Iris pigment epithelial cell (primary cell): ENCODE measurements at places on chromosomes 13 and 19.

DNA sequence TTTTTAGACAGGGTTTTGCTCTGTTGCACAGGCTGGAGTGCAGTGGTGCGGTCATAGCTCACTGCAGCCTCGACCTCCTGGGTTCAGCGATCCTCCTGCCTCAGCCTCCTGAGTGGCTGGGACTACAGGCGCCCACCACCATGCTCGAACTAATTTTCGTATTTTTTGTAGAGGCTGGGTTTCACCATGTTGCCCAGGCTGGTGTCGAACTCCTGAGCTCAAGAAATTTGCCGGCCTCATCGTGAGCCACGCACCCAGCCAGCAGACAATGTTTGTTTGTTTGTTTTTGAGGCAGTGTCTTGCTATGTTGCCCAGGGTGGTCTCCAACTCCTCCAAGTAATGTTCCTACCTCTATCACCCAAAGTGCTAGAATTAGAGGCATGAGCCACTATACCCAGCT is 879 bp upstream of the COX7A1 start:
- no peak for DNase-seq

GRCh38 chr19:35745328-35746086 is at the start of the genes PSENEN and U2AF1L4:
TSS of gene PSENEN (plus strand) at chr19:35745651. CDS start at chr19:35745931, 280 bp downstream.
TSS of gene U2AF1L4 (minus strand) at chr19:35745418. CDS start at chr19:35745391, 27 bp downstream.
- peak; percentile 99 for DNase-seq

GRCh38 chr19:41324231-41324702 is 14.3 kb downstream of the CCDC97 start:
- DNase-seq: peak; percentile 26

GRCh38 chr13:35881360-35881759 is 249.8 kb downstream of the DCLK1 start:
- no peak for DNase-seq

GRCh38 chr19:19500975-19501644 is 14.2 kb downstream of the TSSK6 start:
- no peak for DNase-seq

DNA sequence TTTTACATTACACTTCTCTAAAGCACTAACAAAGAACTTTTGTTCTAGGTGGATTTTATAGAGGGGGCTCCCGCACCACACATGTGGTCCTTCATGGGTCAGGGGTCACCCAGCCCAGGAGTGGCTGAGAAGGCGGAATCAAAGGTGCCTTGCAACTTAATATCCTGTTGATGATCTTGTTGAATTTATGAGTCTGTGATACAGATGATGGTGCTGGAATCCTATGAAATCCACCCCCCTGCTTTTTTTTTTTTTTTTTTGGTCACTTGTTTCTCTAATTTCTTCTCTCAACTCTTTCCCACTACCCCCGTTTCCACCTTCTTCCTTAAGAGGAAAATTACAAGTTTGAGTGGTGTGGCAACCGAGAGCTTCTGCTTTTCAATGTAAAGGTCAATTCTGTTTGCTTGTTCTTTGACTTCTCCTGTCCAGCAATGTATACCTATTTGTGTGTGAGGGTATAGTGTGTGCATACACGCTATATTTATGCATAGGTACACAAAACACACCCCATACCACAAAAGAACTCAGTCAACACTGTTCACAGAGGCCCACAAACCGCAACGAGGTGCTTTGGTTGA is 4.2 kb upstream of the ZIC2 start:
- no peak for DNase-seq

DNA sequence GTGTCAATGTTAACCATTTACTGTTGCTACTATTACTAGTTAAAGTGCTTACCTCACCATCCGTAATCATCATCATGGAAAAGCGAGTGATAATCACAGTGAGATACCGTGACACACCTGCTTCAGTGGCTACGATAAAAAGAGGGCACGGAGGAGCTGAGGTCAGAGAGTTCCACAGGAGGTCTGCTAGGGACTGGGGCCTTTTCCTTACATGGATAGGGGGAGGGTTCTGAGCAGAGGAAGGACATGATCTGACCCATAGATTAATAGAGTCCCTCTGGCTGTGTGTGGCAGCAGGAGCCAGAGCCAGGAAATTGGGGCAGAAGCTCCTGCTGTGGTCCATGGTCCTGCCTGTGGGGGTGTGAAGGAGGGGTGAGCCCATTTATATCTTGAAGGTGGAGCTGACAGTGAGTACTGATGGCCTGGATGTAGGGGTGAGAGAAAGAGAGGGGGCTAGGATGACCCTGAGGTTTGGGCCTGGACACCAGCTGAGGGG is 136.7 kb downstream of the SIPA1L3 start:
- no peak for DNase-seq

- peak; percentile 69 for DNase-seq
These were observed 34.4 kb upstream of the NANOS3 start for GRCh38 chr19:13842291-13843103.

DNA sequence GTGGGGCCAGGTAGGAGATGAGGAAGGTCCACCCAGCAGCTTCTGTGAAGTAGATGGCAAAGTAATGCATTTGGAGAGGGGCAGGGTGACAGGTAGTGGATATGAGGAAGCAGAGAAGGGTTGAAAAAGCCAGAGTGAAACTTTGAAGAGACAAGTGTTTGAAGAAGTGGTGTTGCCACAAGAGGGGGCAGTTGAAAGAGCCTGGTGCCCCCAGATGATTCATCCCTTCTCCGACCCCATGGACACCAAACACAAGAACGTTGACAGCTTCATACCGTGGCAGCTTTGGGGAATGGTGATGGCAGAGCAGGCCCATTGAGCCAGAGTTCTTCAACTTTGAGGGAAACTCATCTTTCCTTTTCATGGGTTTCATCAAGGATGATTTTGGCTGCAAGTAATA is 19.9 kb downstream of the IFNL3 start:
- no peak for DNase-seq

DNA sequence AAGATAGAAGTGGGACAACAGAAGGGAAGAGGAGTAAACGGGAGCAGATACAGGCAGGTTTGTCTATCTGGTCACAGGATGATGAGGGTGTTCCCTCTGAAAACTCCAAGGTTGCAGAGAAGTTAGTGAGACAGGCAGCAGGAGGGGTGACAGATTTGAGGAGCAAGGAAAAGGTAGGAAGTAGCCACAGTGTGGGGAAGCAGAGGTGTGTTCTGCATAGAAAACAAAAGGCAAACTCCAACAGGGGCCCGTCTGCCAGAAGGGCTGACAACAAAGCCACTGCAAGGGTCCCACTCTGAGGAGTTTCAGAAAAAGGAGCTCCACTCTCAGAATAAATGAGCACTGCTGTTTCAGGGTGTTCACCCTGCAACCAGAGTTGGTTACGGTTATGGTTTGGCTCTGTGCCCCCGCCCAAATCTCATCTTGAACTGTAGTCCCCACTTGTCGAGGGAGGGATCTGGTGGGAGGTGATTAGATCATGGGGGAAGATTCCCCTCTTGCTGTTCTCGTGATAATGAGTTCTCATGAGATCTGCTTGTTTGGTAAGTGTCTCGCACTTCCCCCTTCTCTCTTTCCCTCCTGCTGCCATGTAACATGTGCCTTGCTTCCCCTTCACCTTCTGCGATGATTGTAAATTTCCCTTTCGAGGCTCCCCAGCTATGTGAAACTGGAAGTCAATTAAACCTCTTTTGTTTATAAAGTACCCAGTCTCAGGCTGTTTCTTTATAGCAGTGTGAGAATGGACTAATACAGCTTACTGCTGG is 32.1 kb downstream of the SMAD9 start:
- DNase-seq: no peak

- no peak for DNase-seq
These were observed 149.7 kb upstream of the SPACA7 start for GRCh38 chr13:112226320-112227002.

DNA sequence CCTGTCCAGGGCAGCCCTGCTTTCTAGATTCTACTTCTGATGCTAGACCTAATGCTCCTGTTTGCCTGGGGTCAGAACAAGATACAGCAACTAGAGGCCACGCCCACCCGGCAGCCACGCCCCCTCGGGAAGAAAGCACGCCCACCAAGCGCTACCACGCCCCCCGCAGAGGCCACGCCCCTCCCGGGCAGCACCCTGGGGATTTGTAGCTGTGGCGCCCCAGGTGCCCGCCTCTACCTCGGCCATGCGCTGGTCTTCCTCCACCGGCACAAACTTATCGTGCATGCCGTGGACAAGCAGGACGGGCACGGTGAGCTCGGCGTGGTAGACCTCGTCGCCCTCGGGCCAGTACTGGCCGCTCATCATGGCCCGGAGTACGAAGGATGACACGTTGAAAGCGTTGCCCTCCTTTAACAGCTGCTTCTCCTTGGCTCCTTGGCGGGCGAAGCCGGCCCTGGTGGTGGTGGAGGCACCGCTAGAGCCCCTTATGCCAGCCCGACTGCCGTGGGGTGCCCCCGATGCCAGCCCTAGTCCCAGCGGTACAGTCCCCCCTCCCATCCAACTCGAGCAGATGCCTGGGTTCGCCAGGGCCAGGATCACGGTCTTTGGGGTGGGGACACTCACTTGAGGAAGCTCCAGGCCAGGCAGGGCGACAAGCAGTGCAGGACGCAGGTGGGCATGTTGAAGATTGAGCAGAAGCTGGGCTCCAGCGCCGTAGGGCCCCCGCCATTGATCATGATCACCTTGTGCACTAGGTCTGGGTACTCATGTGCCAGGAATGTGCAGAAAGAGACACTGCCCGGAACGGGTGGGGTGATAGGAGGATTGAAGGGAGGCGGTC is 9.0 kb downstream of the ABHD8 start:
- peak; percentile 18 for DNase-seq

DNA sequence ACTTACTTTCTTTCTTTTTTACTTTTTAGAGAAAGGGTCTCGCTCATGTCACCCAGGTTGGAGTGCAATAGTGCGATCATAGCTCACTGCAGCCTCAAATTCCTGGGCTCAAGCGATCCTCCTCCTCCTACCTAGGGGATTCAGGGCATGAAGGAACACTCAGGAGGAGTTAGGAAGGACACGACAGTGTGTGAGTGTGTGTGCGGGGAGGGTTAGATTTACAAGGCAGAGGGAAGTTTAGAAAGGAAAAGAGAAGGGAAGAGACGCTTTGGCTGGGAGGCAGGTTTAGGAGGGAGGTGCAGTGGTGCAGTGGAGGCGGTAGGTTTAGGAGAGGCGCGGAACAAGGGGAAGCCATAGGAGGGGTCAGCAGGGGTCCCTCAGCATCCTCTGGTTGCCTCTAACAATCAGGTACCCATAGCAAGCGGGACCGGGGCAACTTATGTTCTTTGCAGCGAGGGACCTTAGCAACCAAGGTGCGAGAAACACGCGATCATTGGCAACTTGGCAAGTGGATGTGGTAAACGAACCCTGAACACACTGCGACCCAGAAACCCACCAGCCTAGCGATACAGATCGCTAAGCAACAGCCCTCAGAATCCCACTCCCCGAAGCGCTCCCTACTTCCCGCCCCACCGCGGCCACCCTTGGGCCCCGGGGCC is 501 bp downstream of the SIRT2 start:
- DNase-seq: no peak

DNA sequence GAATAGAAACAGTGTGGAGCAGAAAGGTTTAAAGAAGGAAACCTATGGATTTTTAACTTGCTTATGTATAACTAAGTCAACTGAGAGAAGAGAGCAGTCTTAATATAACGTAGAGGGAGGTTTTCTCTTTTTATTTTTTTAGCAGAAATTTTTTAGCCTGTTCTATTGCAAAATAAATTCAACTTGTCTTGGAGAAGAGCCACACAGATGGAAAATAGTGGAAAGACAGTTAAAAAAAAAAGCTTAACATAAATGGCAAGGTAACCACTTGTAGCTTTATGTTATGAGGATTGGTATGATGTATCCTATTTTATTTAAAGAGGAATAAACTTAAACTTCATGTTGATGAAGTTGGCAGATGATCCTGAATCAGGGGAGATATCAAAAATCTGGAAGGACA is 312.4 kb downstream of the SHISA2 start:
- no peak for DNase-seq

DNA sequence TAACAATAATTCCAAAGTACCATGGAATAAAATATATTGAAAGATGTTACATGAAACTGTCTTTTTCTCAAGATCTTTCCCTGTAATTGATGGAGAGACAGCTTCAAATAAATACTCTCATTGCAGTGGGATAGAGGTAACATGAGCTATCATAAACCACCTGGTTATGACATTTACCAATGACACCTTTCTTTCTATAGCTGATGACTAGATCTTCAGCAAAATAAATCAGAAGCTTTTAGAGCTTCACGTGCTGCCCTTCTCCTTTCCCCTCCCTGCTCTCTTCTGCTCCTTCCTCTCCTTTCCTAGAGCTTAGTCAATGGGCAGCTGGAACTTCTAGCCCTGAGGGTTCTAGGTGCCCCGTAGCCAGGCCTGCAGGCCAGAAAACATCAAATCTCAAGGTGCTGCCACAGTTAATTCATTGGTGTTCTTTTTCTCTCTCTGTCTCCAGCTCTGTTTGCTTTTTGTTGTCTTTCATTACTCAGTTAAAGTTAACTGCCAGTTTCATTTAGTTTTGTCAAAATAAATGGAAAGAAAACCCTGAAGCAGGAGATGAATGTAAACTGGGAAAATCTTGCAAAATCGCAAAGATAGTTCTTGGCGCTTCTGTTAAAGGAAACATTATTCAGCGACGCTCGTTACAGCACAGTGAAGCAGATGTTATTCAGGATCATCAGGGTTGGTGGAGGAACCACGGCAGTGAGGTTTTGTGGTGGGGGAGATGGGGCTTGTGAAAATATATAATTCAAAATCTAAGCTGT is 8.3 kb upstream of the METTL21C start:
- DNase-seq: peak; percentile 32

DNA sequence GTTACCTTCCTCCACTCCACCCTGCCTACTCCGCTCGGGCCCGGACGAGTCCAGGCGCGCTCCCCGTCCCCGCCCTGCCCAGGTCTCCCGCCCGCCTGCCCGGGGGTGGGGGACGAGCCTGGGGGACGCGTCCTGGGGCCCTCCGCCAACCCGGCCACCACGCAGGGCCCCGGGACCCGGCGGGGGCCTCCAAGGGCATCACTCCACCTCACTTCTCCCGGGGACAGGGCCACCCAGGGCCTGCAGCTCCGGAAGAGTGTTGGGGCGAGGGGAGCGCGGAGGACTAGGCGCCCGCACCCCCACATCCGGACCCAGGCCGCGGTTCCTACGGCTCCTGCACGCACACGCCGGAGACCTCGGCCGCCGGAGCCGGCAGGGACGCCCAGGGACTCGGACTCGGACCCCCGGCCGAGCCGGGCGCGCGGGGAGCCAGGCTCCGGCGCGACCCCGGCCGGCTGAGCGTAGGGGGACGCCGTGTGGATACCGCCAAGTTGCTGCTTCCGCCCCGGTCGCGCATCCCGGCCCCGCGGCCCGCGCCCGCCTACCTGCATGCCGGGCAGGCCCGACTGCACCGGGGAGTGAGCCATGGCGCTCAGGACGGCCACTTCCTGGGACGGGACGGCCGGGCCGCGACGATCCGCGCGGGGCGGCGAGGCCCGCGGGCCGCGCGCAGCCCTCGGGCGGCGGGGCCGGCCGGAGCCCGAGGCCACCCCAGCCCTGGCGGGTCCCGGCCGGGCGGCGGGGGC is 534 bp downstream of the STK24 start:
- DNase-seq: no peak

- DNase-seq: peak; percentile 98
These were observed 256.9 kb downstream of the SPRY2 start for GRCh38 chr13:80083853-80084676.

DNA sequence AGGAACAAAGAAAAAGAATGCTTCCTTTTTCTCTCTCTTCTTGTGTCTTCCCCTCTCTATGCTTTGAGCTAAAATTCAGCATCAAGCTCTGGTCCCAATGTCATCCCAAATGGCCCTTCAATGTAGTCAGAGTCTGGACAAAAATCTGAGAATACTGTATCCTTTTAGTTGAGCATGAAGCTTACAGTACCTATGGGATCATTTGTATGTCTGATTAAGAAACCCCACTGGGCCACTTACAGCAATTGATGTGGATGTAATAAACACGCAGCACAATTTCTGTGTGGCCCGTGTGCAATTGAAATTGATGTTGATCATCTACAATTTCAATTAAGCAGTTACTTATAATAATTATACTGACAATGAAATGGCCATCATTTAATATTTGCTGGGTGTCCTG is 188.9 kb upstream of the RNF113B start:
- no peak for DNase-seq
